GM23248 (cell line): ENCODE measurements at places on chromosomes 7 and 10. TPM values are rescaled to one million over a fixed set of nuclear protein-coding genes. Genes with fewer than 3 reads are reported as not detected.

- no peak overlapping the region for H3K4me3 ChIP-seq
- no peaks in the 10 kb centered on the region for H3K4me1 ChIP-seq
- H3K27me3 ChIP-seq = peaks cover 36% of the 10 kb centered on the region
- no peaks in the 10 kb centered on the region for H3K36me3 ChIP-seq
These were observed 13.1 kb downstream of the PLEKHS1 start for GRCh38 chr10:113764582-113764981.

DNA sequence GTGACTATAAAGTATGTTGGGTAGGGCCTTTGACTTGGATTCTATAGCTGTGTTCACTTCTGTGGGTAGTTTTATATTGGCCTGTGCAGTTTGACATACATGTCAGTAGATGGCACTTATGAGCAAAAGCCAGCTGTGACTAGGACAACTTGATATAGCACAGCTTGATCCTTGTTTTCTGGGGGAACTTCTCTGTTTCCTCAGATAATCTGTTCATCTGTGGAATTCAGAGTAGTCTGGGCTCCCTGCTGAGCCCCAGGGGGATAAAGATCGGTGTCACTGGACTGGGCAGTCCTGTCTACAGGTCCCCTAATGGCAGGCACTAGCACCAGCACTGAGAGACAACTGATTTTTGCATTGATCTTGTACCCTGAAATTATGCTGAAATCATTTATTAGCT lies 25.4 kb downstream of the CYP2C9 start:
- H3K36me3 ChIP-seq = no peaks in the 10 kb centered on the region
- H3K27ac ChIP-seq = no peak overlapping the region
- H3K27me3 ChIP-seq = no peaks in the 10 kb centered on the region
- peak; percentile 57 for DNase-seq
- no peak overlapping the region for H3K4me3 ChIP-seq

DNA sequence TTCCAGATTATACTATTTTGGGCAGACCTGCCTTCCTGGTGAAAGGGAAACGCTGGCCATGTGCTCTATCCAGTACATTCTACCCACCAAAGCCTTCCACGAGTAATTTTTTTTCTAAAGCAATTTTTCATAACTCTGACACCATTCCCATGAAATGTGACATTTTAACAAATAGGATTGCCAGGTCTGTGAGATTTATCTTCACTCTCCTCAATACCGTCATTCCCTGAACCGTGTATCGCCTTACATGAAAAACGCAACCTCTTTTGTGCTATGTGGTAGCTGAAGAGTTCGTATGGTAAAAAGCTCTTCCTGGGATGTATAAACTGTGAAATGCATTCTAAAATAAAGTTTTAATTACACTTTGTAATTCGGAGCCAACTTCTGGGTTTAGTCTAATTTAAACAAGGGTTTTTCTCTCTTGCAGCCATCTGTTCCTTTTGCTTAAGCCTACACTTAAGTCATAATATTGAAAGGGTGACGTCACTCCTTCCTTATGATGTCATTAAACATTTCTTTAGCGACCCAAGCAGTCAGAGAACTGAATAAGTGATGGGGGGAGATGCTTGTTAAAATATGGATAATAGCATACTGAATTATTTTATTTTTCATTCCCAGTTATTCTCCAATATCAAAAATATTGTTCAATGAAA lies 27.7 kb downstream of the C1QL3 start:
- H3K36me3 ChIP-seq = no peaks in the 10 kb centered on the region
- peaks cover 3% of the 10 kb centered on the region; the same call in 1 of the 2 replicates for H3K4me1 ChIP-seq
- no peak overlapping the region for H3K4me3 ChIP-seq
- no peak overlapping the region for H3K27ac ChIP-seq

- no peak overlapping the region for H3K4me3 ChIP-seq
- H3K4me1 ChIP-seq = no peaks in the 10 kb centered on the region
- no peaks in the 10 kb centered on the region for H3K27me3 ChIP-seq
- no peaks in the 10 kb centered on the region for H3K36me3 ChIP-seq
- no peak overlapping the region for H3K27ac ChIP-seq
These were observed 85.9 kb downstream of the GPR37 start for GRCh38 chr7:124679586-124680225.

- DNase-seq = no peak
- H3K4me3 ChIP-seq = no peak overlapping the region
- H3K4me1 ChIP-seq = no peaks in the 10 kb centered on the region
- H3K27ac ChIP-seq = no peak overlapping the region
- no peaks in the 10 kb centered on the region for H3K27me3 ChIP-seq
These were observed 115.3 kb upstream of the MYO3A start for GRCh38 chr10:25818751-25819150.

- H3K4me1 ChIP-seq = no peaks in the 10 kb centered on the region
- no peak overlapping the region for H3K4me3 ChIP-seq
- no peak for DNase-seq
- no peak overlapping the region for H3K27ac ChIP-seq
- H3K36me3 ChIP-seq = no peaks in the 10 kb centered on the region
- H3K27me3 ChIP-seq = no peaks in the 10 kb centered on the region
These were observed 222.9 kb upstream of the AGK start for GRCh38 chr7:141328290-141328689.

- peaks cover 4% of the 10 kb centered on the region; the same call in 1 of the 2 replicates for H3K36me3 ChIP-seq
- no peak overlapping the region for H3K4me3 ChIP-seq
- no peaks in the 10 kb centered on the region for H3K4me1 ChIP-seq
- no peaks in the 10 kb centered on the region for H3K27me3 ChIP-seq
- no peak for DNase-seq
These were observed 146.5 kb downstream of the PHF14 start for GRCh38 chr7:11120068-11120664.

The PROSER2 gene
- 1.2 and 1.4 TPM in 2 replicates for total RNA-seq

The CREB5 gene
- total RNA-seq = 13.6 and 14.8 TPM in 2 replicates

The POLR2J2 gene
- total RNA-seq = 0.43 and 0.51 TPM in 2 replicates

The GPR37 gene
- total RNA-seq = not detected in 2 replicates
